ENCODE measurements at places on chromosomes 6 and 20. TPM values are rescaled to one million over a fixed set of nuclear protein-coding genes. Genes with fewer than 3 reads are reported as not detected.

Gene RSPO3
- total RNA-seq, result 2.0 TPM

Gene RALGAPB
- total RNA-seq, result 24.8 TPM

Gene TFAP2D
- total RNA-seq, result not detected

Gene NHSL1
- 9.2 TPM for total RNA-seq

Gene KIF13A
- total RNA-seq, result 56.2 TPM

Gene SMOC2
- total RNA-seq, result not detected

Gene SEL1L2
- not detected for total RNA-seq

Gene HMGA1
- total RNA-seq, result 40.9 TPM

Gene FOXA2
- total RNA-seq, result not detected

Gene MLIP
- total RNA-seq, result not detected

Gene GTF2H4
- total RNA-seq, result 7.3 TPM

Gene PLA2G7
- total RNA-seq, result under 0.01 TPM

Gene ERVFRD-1
- not detected for total RNA-seq

Gene MUC22
- total RNA-seq, result not detected

Gene GJA10
- total RNA-seq, result not detected
